Ovary (tissue), 10 donors: ENCODE measurements at places on chromosomes 2 and 18. TPM values are rescaled to one million over a fixed set of nuclear protein-coding genes. Genes with fewer than 3 reads are reported as not detected.

DNA sequence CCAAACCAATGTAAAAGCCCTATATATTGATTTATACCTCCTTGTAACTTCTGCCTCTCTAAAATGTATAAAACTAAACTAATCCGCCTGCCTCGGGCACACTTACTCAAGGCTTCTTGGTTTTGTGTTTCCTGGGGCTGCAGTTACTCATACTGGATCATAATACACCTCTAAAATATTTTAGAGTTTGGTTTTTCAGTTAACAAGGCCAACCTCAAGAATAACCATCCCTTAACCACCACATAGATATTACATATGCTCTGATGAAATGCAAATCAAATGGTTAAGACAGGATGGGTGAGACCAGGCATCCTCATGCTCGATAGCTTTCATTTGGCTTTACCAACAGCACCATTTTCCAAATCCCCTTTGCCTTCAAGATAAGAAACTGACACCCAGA is 46.4 kb downstream of the UXS1 start:
- no peak overlapping the region for H3K27ac ChIP-seq
- no peaks in the 10 kb centered on the region for H3K4me1 ChIP-seq
- no peak overlapping the region for H3K4me3 ChIP-seq

Gene COL4A3
- total RNA-seq, result 2.4 TPM

DNA sequence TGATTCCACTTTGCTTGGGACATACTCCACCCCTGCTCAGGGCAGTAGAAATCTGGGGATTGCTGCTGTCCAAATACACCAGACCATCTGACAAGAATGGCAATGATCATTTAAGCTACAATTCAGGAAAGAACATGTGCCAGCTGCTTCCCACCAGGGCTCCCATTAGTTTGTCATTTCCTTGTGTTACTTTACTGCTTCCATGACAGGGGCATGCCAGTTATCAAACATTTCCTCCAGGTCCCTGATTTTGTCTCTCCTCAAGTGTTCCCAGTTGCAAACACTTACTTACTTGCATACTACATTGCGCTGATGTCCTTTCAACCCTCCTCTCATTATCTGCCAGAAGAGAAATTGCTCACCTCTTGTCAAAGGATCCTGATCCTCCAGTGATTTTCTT is 474.5 kb upstream of the DCC start:
- no peak for DNase-seq
- H3K4me3 ChIP-seq, result no peak overlapping the region
- H3K27ac ChIP-seq, result no peak overlapping the region
- no peaks in the 10 kb centered on the region for H3K27me3 ChIP-seq

Gene SCYGR4
- total RNA-seq, result not detected

DNA sequence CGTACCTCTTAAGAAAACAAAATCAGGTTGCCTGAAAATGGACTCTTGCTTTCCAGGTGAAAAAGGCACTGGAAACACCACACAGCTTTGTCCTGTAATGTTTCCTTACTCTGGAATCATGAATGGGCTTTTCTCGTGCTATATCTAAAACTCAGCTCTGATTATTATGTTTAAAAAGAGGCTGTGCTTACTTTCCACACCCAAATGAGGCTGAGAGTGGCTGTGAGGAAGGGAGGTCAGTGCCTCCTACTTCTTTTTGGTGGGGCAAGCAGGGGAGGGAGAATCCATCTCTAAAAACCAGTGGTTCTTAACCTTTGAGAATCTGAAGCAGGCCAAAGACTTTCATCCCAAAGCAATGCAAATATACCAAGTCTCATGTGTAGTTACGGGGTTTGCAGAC is 148.6 kb downstream of the FAM210A start:
- H3K36me3 ChIP-seq, result no peaks in the 10 kb centered on the region
- DNase-seq, result no peak
- no peak overlapping the region for H3K4me3 ChIP-seq
- no peaks in the 10 kb centered on the region for H3K4me1 ChIP-seq
- H3K27ac ChIP-seq, result no peak overlapping the region

Gene DNER
- 2.7 TPM for total RNA-seq

GRCh38 chr2:237128026-237128703 is 42.5 kb downstream of the COPS8 start:
- peak overlapping the region; percentile 58 for H3K27ac ChIP-seq
- H3K36me3 ChIP-seq, result no peaks in the 10 kb centered on the region
- H3K4me3 ChIP-seq, result no peak overlapping the region
